ENCODE measurements at places on chromosomes 4 and X.
A peak's percentile ranks its signal among the peaks of the same experiment; 100 is the strongest.

GRCh38 chrX:69615779-69616456 is at the start of gene EDA:
Gene EDA (plus strand): TSS chrX:69616113.
- DNase-seq, result peak; percentile 18

DNA sequence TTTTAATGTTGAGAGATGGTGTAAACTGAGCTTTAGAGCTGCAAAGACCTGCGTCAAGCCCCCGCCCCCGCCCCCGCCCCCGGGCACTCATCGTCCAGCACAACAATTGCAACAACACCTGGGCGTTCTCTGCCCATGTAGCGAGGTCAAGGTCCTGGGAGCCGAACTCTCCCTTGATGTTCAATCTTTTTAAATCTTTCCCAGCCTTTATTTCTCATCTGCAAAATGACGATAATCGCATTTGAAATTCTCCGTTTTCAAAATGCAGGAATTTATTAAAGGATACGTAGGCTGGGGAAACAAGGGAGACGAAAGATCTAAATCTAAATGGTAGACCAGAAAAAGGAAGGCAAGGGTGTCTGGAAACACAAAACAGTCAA is 648 bp upstream of the MSMO1 start:
- no peak for DNase-seq

GRCh38 chrX:105837232-105837631 is 14.9 kb downstream of the NRK start:
- no peak for DNase-seq

DNA sequence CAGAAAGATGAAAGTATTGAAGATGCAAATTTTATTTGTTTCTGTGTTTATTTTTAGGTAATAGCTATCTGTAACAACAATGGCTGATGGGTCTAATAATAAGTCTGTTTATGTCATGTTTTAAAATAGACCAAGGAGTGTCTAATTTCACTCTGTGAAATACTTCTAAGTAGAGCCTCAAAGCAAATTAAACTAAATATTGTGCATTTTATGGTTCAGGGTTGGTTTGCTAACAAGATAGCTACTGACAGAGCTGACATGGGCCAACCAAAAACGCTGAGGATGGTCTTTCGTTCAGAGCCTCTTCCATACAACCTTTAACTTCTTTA is 437.6 kb upstream of the CTSO start:
- no peak for DNase-seq

- no peak for DNase-seq
These were observed 5.7 kb upstream of the CASP6 start for GRCh38 chr4:109708990-109709389.

GRCh38 chr4:29560452-29560851 is 1159.7 kb upstream of the PCDH7 start:
- DNase-seq, result no peak

GRCh38 chr4:10102474-10103332 is 13.9 kb downstream of the WDR1 start:
- no peak for DNase-seq

DNA sequence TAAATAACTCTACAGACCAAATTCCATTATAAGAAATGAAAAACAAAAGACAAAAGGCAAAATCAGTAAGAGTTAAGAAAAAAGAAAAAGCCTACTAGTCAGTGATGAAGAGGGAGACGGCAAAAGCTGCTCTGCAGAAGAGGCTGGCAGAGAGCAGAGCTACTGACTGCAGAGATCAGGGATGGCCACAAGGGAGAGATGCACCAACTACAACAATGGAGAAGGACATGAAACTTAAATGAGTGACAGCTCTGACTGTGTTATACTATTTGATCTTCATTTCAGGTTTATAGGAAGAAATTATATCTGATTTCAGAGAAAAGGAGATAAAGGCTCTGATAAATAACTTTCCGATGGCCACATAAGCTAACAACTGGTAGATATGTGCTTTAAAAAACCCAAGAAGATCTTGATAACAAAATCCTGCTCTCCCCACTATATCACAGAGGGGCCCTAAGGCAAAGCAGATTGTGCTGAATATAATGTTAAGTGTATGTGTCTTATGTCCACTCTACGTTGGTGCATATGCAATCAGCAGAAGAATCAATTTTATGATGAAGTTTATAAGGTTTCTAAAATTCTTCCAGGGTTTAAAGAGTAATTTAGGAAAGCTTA is 58.4 kb upstream of the COX18 start:
- DNase-seq, result no peak
